Renal cortex interstitium (tissue), 15 donors: ENCODE measurements at places on chromosomes 1 and 21. TPM values are rescaled to one million over a fixed set of nuclear protein-coding genes. Genes with fewer than 3 reads are reported as not detected.

Gene VSIG8
- 0.30 TPM for polyA plus RNA-seq

Gene PLA2G4A
- polyA plus RNA-seq = 9.6 TPM

Gene CELA3B
- polyA plus RNA-seq = not detected

Gene ZNF644
- 71.7 TPM for polyA plus RNA-seq

Gene SPRR2F
- not detected for polyA plus RNA-seq

Gene MYBPH
- polyA plus RNA-seq = 0.30 TPM

Gene FCRL2
- polyA plus RNA-seq = 0.11 TPM

Gene MLLT11
- 24.7 TPM for polyA plus RNA-seq

Gene AUNIP
- polyA plus RNA-seq = 4.3 TPM

Gene FNBP1L
- polyA plus RNA-seq = 122 TPM

Gene NR1I3
- 3.7 TPM for polyA plus RNA-seq

Gene CRYBG2
- polyA plus RNA-seq = 1.4 TPM

Gene S100A7
- 0.65 TPM for polyA plus RNA-seq

Gene S100A3
- polyA plus RNA-seq = 0.32 TPM

Gene LCE3E
- not detected for polyA plus RNA-seq

Gene ACOT11
- 17.2 TPM for polyA plus RNA-seq
